ENCODE measurements at places on chromosomes 2 and 18.

GRCh38 chr2:33535421-33535820 lies 59.0 kb downstream of the RASGRP3 start:
- no peak for DNase-seq

DNA sequence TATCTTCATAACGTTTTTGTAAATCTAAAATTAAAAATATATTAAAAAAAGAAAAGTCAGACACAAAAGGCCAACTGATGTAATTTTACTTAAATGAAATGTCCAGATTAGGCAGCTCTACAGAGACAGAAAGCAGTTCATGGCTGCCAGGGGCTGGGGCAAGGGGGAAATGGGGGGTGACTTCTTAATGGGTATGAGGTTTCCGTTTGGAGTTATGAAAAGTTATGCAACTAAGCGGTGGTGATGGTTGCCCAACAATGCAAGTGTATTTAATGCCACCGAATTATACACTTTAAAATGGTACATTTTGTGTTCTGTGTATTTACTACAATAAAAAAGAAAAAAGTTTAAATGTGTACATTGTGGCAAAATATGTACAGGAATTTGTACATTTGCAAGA lies 70.2 kb upstream of the TEX51 start:
- no peak for DNase-seq

DNA sequence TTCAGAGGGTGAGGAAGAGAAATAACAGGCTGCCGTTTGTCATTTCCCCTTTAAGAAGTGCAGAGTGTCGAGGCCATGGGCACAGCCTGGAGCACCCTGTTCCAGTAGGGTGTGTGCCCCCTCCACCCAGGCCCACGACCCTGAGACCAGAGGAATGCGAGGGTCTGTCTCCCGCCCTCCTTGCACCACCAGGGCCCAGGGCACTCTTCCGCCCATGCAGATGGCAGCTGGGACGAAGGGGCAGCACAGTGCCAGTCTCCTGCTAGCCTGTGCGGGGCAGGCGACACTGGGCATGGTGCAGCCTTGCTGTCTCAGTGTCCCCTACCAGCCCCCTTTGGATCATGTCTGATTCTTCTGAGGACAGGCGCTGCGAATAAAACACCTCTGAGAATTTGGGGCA lies 15.8 kb upstream of the PDIA6 start:
- DNase-seq, result no peak

DNA sequence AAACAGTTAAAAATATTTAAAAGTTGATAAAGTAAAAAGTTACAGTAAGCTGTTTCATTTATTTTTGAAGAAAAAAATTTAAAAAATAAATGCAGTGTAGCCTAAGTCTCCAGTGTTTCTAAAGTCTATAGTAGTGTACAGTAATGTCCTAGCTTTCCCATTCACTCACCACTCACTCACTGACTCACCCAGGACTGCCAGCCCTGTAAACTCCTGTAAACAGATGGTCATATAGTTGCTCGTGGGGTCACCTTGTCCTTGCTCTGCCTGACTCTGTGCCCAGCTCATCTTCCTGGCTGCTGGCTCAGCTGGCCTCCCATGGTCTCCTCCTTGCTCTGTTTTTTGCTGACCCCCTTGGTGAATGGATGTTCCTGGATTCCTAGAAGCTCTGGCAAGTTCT lies 180.3 kb downstream of the VAPA start:
- no peak for DNase-seq

GRCh38 chr18:74081966-74082741 lies 65.5 kb downstream of the FBXO15 start:
- peak; percentile 82 for DNase-seq

DNA sequence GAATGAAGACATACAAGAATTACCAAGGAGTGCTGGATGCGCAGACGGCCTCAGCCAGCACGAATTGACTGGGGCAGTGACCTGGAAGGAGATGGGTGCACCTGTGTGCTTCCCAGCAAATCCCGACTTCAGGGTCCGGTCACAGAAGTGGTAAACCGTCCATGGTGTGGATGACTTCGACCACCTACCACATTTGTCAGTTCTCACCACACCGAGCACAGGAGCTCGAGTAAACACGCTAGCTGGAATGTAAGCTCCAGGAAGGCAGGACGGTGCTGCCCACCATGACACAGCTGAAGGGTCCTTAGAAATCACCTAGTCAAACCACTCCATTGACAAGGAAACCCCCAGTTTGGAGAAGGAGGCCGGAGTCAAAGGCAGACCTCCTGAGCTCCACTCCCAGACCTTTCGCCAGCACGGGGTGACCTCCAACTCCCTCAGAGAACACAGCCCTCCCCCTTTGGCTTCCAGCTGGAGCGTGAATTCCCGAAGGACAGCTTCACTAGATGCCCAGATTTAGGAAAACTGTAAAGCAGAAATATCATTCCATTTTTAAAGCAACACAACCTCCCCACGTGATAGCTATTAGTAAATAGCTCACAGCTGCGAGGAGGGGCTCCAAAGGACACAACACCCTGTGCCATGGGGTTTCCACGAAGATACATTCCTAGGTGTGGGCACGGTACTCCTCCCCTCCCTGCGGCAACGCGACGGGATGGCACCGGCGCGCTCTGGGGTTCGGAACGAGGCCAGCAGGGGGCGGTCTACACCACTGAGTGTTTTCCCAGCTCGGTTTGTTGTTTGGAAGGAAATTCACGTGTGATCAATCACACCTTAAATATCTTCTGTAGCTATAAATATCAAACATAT lies 34.1 kb upstream of the GNAL start:
- DNase-seq, result peak; percentile 57

GRCh38 chr2:9712263-9712662 lies 81.5 kb upstream of the YWHAQ start:
- DNase-seq, result peak; percentile 44

DNA sequence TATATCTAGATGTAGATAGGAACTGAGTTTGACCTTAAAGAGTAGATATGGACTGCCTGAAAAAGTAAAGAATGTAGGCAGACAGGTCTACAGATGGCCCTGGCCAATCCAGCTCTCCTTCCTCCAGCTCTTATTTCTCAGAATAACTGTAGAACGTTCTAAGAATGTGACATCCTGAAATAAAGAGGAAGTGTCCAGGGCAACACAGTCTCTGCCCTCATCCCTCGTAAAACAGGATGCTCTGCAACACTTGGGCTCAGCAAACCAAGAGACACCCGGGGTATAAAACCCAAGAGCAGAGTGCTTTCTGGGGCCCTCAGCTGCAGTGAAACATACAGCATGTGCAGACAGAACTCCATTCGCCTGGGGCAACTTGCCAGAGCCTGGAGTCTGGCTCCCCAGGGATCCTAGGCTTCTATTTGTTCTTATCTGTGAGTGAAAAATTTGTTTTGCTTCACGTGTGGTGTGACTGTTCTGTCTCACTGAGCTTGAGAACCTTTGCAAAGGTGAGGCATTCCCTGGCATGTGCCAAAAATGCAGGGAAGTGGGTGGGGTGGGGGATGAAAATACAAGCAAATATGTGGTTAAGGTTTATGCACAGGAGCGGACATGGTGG lies 401.0 kb downstream of the SETBP1 start:
- no peak for DNase-seq

DNA sequence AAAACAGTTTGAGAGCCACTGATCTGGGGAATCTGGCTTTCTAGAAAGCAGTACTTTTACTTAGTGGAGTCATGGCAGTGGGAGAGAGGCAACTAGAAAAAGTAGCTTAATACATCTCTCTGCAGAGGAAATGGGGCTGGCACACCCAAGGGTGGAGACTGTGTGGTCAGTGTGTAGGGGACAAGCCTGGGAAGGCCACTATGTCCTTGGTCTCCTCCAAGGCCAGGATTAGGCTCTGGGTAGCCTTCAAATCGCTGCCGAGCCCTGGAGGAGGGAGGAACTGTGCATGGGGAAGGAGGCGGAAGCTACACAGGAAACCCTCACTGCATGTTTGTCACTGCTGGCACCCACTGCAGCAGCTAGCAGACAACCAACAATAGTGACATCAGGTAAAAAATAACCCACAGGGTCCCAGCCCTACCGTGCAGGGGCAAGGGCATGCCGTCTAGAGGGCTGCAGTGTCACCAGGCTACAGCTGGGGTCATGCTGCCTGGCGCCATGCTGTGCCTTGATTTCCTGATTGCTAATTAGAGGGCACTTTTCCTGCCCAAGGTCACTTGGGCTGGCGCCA lies 34.8 kb downstream of the LBH start:
- DNase-seq, result peak; percentile 61

Measured in activated T-cell treated with anti-CD3 and anti-CD28 coated beads, Interleukin-2, amount 50 U/mL, for 72 hours (primary cell).